ENCODE measurements at places on chromosomes 7 and 10.
A peak's percentile ranks its signal among the peaks of the same experiment; 100 is the strongest.

- DNase-seq = no peak
Observed at GRCh38 chr7:30694218-30694745, 12.0 kb upstream of the CRHR2 start.

DNA sequence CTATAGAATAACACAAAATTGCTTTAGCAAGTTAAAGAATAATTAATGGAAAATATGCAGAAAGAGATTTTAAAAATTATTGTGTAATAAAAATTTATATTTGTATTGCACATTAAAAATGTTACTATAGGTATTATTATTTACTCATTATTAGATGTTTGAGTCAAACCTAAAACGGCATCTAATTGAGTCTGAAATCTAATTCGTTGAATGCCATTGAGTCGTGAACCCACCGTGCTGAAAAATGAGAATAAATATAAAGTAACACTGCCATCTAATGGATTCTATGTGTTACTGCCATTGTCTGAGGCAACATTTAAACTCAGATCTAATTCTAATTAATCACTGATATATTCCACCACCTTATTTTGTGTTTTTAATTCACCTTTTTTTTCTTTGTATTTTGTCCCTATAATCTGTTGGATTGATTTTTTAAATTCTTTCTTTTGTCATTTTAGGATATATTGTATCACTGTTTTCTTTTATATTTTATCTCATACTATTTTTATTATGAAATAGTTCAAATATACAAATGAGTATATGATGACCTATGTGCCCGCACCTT is 62.2 kb downstream of the SAMD9 start:
- peak; percentile 62 for DNase-seq

GRCh38 chr10:74117738-74118137 is 32.9 kb downstream of the AP3M1 start:
- peak; percentile 33 for DNase-seq

DNA sequence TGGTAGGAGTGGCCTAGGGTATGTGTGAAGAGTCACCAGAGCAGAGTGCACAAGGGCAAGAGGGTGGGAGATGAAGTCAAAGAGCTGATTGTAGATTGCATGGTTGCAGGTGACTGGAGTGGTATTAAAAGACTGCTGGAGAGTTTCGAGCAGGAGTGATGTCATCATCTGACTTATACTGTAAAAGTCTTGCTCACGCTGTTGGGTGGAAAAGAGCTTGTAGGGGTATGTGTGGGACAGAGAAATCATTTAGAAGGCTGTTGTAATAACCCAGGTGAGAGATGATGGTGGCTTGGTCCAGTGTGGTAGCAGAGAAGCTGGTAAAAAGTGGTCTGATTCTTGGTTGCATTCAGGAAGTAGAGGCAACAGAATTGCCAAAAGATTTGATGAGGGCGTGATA is 184.1 kb downstream of the ABCA13 start:
- no peak for DNase-seq

GRCh38 chr7:123748171-123748733 is 551 bp downstream of the WASL start:
- DNase-seq = peak; percentile 65

GRCh38 chr7:70500261-70500660 is 631.7 kb upstream of the GALNT17 start:
- no peak for DNase-seq
